Tibial nerve (tissue), 4 donors: ENCODE measurements at places on chromosomes 2 and 18.

GRCh38 chr18:24014986-24015638 lies 558 bp downstream of the TTC39C start:
- no peaks in the 10 kb centered on the region for H3K4me1 ChIP-seq
- H3K27me3 ChIP-seq = no peaks in the 10 kb centered on the region
- peak; percentile 20 for DNase-seq
- peak overlapping the region; percentile 94 for H3K4me3 ChIP-seq
- peak overlapping the region; percentile 95 for H3K27ac ChIP-seq
- no peaks in the 10 kb centered on the region for H3K36me3 ChIP-seq

DNA sequence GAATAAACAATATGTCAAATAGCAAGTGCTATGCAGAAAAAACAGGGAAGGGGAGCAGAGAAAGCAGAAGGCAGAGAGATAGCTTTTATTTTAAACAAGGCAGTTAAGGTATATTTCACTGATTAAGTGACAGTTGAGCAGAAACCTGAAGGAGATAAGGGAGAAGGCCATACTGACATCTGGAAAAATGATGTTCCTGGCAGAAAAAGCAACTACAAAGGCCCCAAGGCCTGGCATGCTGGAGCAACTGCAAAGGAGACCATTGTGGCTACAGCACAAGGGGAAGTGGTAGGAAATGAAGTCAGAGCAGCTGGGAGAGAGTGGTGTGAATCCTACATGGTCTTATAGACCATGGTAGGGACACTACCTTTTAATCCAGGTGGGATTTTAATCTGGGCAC lies 8.9 kb upstream of the PCBP1 start:
- peaks cover 6% of the 10 kb centered on the region for H3K36me3 ChIP-seq
- no peak for DNase-seq
- peaks cover 1% of the 10 kb centered on the region for H3K4me1 ChIP-seq
- H3K27me3 ChIP-seq = no peaks in the 10 kb centered on the region
- no peak overlapping the region for H3K27ac ChIP-seq
- H3K4me3 ChIP-seq = no peak overlapping the region

- H3K4me1 ChIP-seq = peaks cover 22% of the 10 kb centered on the region
- H3K4me3 ChIP-seq = no peak overlapping the region
- DNase-seq = no peak
- peak overlapping the region; percentile 20 for H3K27ac ChIP-seq
- no peaks in the 10 kb centered on the region for H3K27me3 ChIP-seq
- no peaks in the 10 kb centered on the region for H3K36me3 ChIP-seq
These were observed 6.1 kb downstream of the CHMP1B start for GRCh38 chr18:11857177-11857887.

DNA sequence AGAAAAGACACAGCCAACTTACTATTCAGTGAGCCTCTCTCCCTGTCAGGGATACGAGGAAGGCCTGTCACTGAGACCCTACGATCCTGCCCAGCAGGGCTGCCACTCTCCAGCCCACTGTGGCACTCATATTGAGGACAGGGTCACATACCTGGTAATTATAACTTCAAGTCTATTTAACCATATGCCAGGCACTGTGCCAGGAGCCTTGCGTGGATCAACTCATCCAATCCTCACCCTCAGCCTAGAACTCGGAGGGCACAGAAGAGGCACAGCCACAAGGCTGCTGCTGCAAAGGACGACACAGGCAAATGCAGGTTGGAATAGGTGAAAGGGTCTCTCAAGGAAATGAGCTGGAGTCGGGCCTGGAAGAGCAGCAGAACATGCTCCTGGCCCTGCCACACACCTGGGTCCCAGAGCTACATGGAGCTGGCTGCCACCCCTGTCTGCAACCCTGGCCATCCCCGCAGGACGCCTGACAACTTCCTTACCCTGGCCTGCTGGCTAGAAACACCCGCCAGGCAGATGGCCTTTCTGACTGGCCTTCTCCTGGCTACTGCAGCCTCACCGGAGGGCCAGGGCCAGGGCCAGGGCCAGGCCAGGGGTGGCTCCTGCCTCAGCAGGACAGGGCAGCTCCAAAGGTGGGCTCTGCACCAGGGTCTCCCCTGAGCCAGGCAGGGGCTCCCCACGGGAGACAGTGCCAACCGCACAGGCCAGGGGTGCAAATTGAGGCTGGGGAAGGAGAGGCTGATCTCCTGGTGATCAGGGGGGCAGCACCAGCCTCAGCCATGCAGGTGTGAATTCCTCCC lies 32.1 kb upstream of the SLC66A3 start:
- H3K4me3 ChIP-seq = no peak overlapping the region
- H3K4me1 ChIP-seq = peaks cover 6% of the 10 kb centered on the region
- H3K36me3 ChIP-seq = no peaks in the 10 kb centered on the region
- DNase-seq = no peak
- H3K27me3 ChIP-seq = no peaks in the 10 kb centered on the region
- no peak overlapping the region for H3K27ac ChIP-seq

- no peaks in the 10 kb centered on the region for H3K36me3 ChIP-seq
- no peak overlapping the region for H3K27ac ChIP-seq
- H3K27me3 ChIP-seq = peaks cover 10% of the 10 kb centered on the region
- peaks cover 6% of the 10 kb centered on the region for H3K4me1 ChIP-seq
- no peak overlapping the region for H3K4me3 ChIP-seq
These were observed 8.3 kb upstream of the TGFA start for GRCh38 chr2:70561893-70562292.

- peaks cover 41% of the 10 kb centered on the region for H3K4me1 ChIP-seq
- no peak overlapping the region for H3K27ac ChIP-seq
- H3K4me3 ChIP-seq = no peak overlapping the region
- no peaks in the 10 kb centered on the region for H3K27me3 ChIP-seq
- H3K36me3 ChIP-seq = no peaks in the 10 kb centered on the region
These were observed 170.6 kb downstream of the SLC8A1 start for GRCh38 chr2:40281021-40281940.

GRCh38 chr2:126825316-126825715 lies 73.4 kb upstream of the TEX51 start:
- DNase-seq = no peak
- H3K27ac ChIP-seq = no peak overlapping the region
- no peaks in the 10 kb centered on the region for H3K36me3 ChIP-seq
- no peak overlapping the region for H3K4me3 ChIP-seq
- no peaks in the 10 kb centered on the region for H3K27me3 ChIP-seq
- H3K4me1 ChIP-seq = no peaks in the 10 kb centered on the region

DNA sequence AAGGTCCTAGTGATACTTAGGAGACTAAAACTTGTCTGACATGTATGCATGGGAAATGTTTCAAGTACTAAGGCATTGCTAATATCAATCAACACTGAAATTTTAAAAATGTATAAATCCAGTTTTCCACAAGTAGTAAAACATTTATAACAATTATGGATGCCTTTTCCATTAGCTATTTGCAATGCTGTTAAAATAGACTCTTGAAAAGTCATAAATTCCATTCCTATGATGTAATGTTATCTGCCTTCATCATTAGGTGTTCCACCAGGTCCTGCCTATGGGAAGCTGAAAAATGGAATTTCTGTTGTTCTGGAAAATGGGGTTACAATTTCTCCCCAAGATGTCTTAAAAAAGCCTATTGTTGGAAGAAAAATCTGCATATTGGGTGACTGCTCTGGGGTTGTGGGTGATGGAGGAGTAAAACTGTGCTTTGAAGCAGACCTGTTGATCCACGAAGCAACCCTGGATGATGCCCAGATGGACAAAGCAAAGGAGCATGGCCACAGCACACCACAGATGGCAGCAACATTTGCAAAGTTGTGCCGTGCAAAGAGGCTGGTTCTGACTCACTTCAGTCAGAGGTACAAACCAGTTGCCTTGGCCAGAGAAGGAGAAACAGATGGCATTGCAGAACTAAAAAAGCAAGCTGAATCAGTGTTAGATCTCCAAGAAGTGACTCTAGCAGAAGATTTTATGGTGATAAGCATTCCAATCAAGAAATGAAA lies 18.7 kb downstream of the ELAC1 start:
- H3K4me3 ChIP-seq = no peak overlapping the region
- DNase-seq = no peak
- H3K4me1 ChIP-seq = no peaks in the 10 kb centered on the region

DNA sequence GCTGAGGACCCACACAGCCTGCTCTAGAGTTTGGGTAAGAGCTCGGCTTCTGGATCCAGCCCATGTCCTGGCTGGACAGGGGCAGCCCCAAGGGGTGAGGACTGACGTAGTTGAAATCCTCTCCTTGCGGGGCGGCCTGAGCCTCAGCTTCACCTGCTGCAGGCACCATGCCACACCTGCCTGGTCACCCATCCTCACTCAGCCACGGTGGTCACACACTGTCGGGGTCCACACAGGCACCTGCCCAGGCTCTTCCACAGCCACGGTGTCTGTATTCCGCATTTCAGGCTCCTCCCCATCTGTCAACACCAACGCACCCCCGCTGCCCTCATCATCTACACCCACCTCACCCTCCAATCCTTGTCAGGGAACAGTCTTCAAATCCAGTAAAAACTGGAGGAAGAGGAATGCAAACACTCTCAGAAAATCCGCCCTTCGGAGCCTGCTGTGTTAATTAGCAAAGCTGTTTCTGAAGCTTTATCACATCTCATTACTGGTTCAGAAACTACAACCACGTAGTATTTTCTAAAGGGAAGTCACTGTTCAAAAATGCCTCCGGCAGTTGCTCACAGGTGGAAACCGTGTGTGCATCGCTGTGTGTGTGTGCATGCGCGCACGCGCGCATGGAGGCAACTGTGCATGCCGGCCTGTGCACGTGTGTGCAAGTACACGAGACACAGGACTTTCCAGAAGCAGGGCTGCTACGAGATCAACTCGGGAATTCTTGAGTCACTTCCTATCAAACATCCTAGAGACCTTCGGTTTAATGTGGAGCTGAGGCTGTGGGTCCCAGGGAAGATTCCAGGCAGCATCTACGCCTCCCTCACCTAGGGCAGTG lies 38.2 kb downstream of the SLC66A2 start:
- no peak for DNase-seq
- H3K36me3 ChIP-seq = no peaks in the 10 kb centered on the region

DNA sequence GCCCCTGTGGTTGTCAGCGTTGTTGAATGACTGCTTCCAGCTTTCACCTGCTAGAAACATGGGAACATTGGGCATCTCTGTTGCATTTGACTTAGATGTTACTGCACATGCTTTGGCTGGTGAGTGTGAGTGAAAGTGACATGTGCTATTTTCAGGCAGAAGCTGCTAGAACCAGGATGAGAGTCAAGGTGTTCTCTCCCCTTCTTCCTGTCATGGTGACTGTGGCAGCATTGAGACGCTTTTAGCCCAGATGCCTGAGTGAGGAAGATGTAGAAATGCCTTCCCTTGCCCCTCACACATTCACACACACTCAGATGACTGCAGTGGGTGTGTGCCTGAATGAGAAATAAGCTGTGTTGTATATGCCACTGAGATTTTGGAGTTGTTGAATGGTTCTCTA lies 220.2 kb downstream of the PTPRM start:
- no peak overlapping the region for H3K4me3 ChIP-seq
- no peaks in the 10 kb centered on the region for H3K36me3 ChIP-seq
- H3K27me3 ChIP-seq = no peaks in the 10 kb centered on the region
- H3K4me1 ChIP-seq = no peaks in the 10 kb centered on the region
- H3K27ac ChIP-seq = no peak overlapping the region
